ENCODE measurements at places on chromosomes 4 and X.

DNA sequence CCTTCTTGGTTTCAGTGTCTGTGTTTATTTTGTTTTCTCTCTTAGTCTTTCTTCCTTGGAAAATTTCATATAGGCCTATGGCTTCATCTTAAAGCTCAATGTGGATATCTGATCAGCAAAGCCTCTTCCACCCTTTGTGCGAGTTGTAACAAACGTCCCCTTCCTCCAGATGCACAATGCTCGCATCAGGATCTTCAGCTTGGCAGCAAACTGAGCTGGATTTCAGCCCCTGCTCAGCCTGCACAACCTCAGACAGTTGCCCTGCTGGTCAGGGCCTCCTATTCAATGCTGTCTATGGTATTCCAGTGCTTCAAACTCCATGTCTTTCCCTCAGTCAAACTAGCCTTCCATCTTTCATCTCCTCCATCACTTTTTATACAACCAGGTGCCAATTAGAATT, 309.4 kb downstream of the ARHGAP24 start:
- DNase-seq = no peak

- DNase-seq = no peak
These were observed 4.5 kb downstream of the ANXA5 start for GRCh38 chr4:121692261-121692660.

GRCh38 chrX:40061871-40062524, 35.8 kb downstream of the BCOR start:
- DNase-seq = no peak

DNA sequence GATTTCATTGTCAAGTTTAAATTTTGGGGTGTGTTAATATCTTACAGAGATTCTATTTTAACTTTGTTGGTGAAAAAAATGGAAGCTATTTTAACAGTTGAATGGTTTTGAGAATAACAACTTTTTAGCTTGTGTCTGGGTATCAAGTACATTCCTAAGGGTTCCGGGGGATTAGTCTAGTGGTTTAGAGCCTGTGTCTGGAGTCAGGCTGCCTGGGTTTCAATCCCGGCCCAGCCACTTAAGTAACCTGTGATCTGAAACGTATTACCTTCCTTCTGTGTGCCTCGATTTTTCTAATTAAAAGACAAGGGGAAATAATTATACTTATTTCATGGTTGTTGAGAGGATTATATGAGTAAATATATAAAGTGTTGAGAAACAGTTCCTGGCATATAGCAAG, 288.6 kb upstream of the NR3C2 start:
- DNase-seq = no peak

DNA sequence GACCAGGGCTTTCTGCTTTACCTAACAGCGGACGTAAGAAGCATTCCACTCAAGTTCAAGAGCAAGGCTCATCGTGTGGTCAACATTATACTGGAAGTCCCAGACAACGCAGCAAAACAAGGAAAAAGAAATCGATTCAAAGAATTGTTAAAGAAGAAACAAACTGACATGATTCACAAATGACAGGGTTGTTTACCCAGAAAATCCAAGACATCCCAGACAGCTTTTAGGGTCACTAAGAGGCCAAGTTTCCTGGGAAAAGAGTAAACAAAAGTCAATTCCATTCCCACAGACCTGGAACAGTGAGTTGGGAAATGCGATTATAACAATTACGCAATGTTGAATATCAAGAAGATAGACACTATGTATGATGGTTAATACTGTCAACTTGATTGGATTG, 21.5 kb upstream of the HTRA3 start:
- no peak for DNase-seq

DNA sequence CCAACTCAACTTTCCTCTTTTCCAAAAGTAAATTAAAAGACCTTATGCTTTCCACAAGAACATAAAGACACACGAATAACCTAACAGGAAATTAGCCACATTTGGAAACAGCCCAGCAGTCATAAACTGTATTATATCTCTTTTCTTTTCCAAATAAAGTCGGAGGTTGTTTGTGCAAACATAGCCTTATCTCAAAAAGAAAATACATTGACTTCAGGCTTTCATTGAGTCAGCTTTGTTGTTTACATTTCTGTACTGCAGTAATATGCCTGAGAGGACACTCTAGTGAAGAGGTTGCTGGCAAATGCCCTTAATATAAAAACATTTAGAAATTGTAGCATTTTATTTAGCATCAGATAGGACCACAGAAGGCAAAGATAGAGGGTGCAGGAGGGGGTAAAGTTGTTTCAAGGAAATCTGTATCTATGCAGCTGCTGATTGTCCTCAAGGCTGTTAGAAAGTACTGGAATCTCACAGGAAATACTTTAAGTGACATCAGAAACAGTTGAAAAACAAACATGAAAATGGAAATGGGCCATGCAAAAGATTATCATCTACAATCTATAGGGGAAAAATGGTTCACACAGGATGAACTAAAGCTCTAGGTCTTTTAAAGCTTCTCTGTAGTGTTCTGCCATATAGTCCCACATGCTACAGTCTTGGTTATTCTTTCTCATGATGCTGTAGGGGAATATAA, 14.5 kb downstream of the LNX1 start:
- no peak for DNase-seq

GRCh38 chr4:20538905-20539304, 161.4 kb upstream of the PACRGL start:
- no peak for DNase-seq

- no peak for DNase-seq
These were observed 775 bp upstream of the YIPF6 start for GRCh38 chrX:68498044-68498507.

- no peak for DNase-seq
These were observed 295.9 kb upstream of the CASK start for GRCh38 chrX:42219231-42219630.

- no peak for DNase-seq
These were observed 25.6 kb downstream of the PYURF start for GRCh38 chr4:88497859-88498409.

DNA sequence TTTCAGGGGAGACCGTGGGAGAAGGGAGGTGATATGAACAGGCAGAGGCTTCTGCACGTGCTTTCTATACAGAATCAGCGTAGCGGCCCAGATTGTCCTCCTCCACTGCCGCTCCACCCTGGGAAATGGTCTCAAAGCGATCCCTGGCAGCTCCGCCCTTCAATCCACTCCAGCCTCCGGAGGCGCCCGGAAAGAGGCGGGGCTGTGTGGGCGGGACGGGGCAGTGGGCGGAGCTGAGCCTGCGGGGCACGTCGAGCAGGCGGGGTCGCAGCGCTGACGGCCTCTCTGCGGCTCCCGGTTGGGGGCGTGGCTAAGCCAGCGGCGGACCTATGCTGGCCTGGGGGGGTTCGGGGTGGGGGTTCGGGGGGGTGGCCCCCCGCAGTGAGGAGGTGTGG, 210 bp upstream of the SMIM10L2A start:
- peak; percentile 80 for DNase-seq

DNA sequence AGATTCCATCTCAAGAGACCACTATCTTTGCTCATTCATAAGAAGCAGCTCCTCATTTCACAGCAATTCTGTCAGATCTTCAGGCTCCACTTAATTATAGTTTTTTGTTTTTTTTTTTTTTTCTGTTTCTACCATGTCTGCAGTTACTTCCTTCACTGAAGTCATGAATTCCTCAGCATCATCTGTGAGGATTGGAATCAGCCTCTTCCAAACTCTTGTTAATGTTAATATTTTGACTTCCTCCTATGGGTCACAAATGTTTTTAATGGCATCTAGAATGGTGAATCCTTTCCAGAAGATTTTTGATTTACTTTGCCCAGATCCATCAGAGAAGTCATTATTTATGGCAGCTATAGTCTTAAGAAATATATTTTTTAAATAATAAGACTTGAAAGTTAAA, 53.1 kb downstream of the BMP2K start:
- no peak for DNase-seq

GRCh38 chr4:15168759-15169158, 166.5 kb downstream of the CPEB2 start:
- no peak for DNase-seq

Data from activated CD4-positive, alpha-beta T cell treated with anti-CD3 and anti-CD28 coated beads, Interleukin-2, amount 50 U/mL, for 24 hours (primary cell).